Activated T-cell treated with anti-CD3 and anti-CD28 coated beads for 48 hours (primary cell): ENCODE measurements at places on chromosomes 4 and X.

GRCh38 chrX:105277132-105277531 lies 56.6 kb upstream of the TEX13A start:
- no peak for DNase-seq

DNA sequence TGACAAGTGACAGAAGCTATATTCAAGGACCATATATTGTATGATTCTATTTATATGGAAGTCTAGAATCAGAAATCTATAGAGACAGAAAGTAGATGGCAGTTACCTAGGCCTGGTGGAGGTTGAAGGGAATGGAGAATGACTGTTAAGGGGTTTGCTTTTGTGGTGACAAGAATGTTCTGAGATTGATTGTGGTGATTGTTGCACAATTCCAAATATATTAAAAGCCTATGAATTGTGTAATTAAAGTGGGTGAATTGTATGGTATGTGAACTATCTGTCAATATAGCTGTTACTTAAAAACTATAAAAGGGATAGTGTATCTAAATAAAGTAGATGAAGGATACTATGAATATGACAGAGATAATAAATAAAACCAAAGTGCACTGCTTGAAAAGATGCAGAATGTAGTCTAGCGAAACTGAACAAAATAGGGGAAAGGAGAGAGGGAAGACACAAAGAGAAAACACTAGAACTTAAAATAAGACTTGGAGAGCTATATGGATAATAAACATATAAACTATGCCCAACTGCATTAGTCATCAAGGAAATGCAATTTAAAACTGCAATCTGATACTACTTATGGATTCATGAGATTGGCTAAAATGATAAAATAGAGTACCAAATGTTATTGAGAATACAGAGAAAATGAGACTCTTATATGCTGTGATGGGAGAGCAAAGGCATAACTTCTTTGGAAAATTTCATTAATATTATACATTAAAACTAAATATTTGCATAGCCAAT lies 82.1 kb upstream of the BANK1 start:
- DNase-seq = no peak

- DNase-seq = no peak
Measured at GRCh38 chr4:170307182-170307581, 217.4 kb upstream of the AADAT start.

GRCh38 chr4:17562157-17562556 lies 14.8 kb upstream of the LAP3 start:
- DNase-seq = no peak

GRCh38 chr4:83931659-83932438 lies 395.9 kb downstream of the GPAT3 start:
- no peak for DNase-seq

DNA sequence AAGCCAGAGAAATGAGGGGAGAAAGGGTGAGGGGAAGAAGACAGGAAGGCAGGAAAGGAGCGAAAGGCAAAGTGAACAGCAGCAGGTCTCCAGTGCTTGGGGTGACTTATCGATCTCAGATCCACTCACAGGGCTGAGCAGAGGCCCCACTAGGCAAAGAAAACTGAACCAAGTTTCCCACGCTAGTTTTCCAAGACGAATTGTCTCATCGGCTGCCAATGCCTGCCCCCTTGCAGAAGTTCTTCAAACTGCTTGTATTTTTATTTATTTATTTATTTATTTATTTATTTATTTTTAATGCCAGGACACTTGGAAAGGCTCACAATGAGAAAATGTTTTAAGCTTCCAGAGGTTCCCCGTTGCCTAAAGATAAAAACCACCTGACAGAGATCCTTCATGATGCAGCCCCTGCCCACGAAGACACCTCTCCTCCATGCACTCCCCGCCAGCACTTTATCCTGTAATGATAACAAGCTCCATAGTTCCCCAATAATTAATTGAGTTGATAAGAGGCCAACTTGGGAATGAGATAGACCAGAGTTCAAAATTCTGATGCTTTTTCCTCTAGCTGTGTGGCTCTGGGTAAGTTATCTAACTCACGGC lies 43.2 kb downstream of the QDPR start:
- DNase-seq = no peak

GRCh38 chr4:170033999-170034398 lies 7.8 kb upstream of the MFAP3L start:
- DNase-seq = no peak

DNA sequence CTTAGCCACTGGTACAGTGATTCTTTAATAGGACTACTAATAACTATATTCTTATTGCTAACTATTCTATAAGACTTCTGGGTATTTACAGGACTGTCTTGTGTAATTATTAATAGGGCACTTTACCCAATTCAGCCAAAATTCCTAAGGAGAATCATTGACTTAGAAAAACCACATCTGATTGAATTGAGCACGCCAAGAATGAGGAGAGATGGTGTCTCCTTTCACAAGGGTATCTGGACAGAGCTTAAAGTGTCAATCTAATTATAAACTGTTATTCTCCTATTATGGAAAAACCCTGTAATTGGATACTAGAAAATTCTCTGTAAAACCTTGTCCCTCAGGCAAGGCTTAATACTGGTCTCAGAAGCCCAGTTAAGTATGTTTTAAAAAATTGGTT lies 111.1 kb upstream of the TLL1 start:
- no peak for DNase-seq

DNA sequence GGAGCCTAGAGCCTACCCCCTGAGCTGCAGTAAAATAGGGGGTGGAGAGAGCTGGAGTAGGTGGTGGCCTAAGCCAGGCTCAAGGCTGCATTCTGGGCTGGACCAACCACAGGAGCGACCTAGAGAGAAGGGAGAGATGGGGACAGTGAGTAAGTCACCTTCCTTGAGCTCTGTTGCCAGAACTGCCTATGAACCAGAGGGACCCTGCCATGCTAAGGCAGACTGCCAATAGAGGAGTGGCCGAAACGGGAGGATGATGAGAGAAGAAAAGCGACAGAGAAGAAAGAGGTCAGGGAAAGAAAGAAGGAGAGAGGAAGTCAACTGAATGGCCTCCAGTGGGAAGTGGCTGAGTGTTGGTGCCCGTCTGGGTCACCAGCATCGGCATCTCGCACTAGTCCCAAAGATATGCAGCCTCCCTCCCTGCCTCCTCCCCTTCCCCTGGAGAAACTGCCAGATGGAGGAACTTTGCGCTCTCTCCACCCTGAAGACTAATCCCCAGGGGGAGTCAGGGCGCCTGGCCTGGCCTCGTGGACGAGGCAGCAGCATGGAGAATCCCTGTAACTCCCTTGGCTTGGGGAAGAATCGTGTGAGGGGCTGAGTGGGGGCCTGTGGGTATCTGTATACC lies 28.8 kb downstream of the ELF4 start:
- DNase-seq = no peak

GRCh38 chrX:141455103-141455502 lies 129.4 kb downstream of the SPANXA1 start:
- DNase-seq = no peak

DNA sequence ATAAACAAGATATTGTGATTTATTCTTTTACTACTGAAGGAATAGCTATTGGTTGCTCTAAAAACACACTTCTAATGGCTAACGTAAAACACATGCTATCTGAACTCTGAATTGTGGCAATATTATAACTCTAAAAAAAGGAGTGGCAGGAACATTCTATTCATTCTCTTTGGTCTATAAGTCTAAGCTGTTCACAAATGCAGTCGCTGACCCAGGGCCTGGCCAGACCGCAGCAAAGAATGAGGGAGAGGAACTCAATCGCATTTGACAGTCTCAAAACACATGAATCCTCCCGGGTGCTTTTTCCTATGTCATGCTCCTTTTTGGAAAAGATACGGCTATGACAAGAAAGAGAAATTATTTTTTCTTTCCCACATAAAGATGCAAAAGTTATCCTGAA lies 651.6 kb upstream of the PITX2 start:
- DNase-seq = no peak

DNA sequence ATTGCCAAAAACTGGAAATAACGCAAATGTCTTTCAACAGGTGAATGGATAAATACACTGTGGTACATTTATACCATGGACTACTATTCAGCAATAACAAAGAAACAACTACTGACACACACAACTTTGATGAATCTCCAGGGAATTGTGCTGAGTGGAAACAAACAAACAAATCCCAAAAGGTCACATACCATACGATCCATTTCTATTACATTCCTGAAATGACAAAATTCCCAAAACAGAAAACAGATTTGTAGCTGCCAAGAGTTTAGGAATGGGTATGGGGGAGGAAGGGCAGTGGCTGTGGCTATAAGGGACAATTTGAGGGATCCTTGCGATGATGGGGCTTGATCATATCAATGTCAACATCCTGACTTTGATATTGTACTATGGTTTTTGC lies 2.5 kb downstream of the ZNF182 start:
- no peak for DNase-seq

DNA sequence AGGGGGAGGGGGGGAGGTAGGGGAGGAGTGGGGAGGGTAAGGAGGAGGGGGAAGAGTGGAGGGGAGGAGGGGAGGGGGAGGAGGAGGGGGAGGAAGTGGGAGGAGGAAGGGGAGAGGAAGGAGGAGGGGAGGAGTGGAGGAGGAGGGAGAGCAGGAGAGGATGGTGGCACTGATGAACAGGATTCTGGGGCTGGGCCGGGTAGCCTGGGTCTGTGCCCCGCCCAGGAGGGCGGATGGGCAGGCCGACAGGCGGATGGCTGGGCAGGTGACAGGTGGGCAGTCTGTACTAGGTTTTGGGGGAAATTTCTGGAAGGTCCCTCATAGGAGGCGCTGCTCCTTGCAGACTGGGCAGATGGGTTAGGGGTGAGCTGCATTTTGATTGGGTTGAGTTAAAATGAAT lies 66.0 kb upstream of the ADRA2C start:
- no peak for DNase-seq

- no peak for DNase-seq
Measured at GRCh38 chrX:41858161-41858775, 65.1 kb downstream of the CASK start.

DNA sequence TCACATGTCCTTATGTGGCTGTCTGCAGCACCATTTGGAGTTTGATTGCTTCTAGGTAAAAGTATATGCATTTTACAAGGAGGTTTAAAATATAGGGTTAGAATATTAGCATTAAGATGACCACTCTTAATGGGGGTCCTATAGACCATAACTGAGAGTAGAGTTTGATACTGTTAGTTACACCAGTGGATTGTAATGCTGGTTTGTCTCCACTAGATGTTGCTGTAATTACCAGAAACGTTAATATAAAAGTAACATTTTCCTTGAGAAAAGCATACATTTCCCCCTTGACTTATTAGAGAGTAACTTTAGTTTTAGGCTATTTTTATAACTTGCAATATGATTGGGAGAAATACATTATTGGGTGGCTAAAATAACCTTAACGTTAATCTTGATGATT lies 93.0 kb downstream of the ZXDA start:
- DNase-seq = no peak

GRCh38 chr4:16218950-16219349 lies 7.3 kb downstream of the TAPT1 start:
- no peak for DNase-seq

GRCh38 chr4:143313521-143313920 lies 23.2 kb upstream of the GAB1 start:
- DNase-seq = no peak

- DNase-seq = no peak
Measured at GRCh38 chrX:106306391-106306947, 138.4 kb downstream of the PWWP3B start.

GRCh38 chr4:142064181-142064580 lies 427.8 kb downstream of the IL15 start:
- DNase-seq = no peak

- no peak for DNase-seq
Measured at GRCh38 chrX:425056-425455, 38.3 kb upstream of the PPP2R3B start.

DNA sequence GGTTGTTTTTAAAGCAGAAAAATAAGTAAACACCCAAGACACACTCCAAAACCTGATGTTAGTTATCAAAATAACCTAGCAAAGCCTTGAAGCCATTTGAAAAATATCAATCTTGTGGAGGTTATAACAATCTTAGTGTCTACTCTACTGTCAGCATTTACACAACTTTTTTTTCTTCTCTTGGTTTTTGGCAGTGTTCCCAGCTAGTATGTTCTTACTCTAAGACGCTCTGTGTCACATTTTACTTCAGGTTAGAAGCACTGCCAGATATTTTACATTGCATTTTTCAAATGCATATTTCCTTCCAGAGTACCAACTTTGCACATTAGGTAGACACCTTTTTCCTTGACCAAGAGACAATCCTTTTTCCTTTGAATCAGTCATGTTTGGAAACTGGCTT lies 114.0 kb upstream of the INPP4B start:
- DNase-seq = no peak

GRCh38 chrX:42098900-42099299 lies 175.5 kb upstream of the CASK start:
- DNase-seq = no peak

DNA sequence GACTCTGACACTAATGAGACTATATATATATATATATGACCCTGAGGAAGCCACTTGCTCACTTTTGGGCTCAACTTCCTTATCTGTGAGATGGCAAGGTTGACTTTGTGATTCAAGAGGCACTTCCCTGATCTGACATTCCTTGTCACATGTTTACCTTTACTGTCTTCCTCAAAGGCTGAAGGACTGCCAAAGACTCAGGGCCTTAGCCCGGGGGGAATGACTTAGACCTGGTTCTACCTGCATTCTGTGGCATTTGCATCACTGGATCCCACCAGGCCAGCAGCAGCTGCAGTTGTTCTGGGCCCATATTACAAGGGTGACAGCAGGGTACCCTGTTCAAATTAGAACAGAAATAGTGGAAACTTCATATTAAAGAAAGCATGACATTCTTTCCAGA lies 3.1 kb upstream of the HS6ST2 start:
- DNase-seq = no peak

- no peak for DNase-seq
Measured at GRCh38 chr4:1137850-1138249, 24.5 kb upstream of the RNF212 start.

DNA sequence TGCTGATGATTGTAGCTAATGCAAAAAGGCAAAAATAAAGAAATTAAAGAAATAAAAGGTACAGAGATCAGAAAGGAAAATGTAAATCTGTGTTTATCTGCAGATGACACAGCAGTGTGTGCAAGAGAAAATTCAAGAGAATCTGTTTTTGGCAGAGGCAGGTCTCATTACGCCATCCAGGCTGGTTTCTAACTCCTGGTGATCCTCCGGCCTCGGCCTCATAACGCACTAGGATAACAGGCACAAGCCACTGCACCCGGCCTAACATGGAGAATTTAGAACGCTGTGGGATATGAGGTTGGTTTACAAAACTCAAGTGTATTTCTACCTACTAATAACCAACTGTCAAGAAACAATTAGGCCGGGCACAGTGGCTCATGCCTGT lies 29.4 kb downstream of the CTBP1 start:
- no peak for DNase-seq

DNA sequence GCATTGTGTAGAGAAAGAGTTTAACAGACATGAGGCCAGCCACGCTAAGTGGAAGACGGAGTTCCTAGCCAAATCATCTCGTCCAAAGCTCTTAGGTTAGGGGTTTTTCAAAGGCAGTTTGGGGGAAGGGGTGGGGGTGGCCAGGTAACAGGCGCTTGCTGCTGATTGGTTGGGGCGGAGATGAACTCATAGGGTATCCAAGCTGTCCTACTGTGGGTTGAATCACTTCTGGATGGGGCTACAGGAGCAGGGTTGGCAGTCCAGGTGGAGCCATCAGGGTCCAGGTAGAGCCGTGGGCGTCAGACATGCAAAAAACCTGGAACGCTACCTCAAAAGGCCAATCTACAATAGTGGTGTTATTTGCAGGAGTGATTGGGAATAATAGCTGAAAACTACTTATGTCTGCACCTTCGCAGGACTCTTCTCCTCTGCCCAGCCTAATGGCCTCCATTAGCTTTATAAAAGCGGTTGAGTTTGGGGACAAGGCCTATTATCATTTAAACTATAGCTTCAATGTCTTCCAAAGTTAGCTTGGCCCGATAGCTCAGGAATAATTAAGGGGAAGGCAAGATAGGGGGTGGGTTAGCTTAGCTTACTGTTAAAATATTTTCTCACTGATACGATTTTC lies 579.6 kb downstream of the NLGN4X start:
- DNase-seq = no peak
